Uterus (tissue), 4 donors: ENCODE measurements at places on chromosomes 6 and 20.

DNA sequence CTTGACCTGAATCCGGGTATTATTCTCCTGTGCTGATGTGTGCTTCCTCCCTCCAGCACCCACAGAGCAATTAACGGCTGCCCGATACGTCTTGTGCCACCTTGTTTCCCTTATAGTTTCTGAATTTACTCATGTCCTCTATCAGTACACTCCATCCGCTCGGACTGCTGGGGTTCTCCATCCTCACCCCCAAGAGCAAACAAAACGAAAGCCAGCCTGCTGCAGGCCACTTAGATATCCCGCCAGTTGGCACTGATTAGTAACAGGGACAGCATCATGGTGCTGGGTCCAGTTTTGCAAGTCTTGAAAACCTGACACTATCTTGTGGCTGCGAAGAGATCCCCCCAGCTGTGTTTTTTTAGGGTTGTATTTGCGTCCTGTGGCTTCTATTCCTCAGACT lies 71.8 kb downstream of the SSR1 start:
- H3K27me3 ChIP-seq: no peaks in the 10 kb centered on the region
- H3K4me3 ChIP-seq: no peak overlapping the region
- no peak for DNase-seq
- H3K27ac ChIP-seq: no peak overlapping the region

DNA sequence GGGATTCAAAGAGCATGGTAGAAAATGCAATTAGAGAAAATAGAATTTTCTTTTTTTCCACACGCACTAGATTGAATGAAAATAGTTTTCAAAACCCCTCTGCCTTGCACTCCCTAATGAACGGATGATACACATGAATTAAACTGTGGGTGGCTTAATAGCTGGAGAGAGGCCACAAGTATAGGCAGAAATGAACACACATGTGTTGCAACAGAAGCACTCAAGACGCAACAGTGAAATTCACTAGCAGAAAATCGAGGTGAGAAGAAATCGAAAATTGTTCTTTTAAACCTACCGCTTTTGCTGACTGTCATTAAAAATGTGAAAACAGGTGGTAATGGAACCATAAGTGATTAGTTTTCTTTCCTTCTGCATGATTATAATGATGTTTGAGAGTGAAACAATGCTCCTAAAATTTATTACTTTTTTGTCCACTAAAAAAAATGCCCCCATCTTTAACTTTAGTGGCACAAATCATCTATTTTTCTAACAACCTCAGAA lies 80.1 kb upstream of the SHLD1 start:
- no peaks in the 10 kb centered on the region for H3K27me3 ChIP-seq
- DNase-seq: no peak
- H3K4me1 ChIP-seq: no peaks in the 10 kb centered on the region
- no peak overlapping the region for H3K4me3 ChIP-seq

- H3K4me1 ChIP-seq: no peaks in the 10 kb centered on the region
- no peak overlapping the region for H3K4me3 ChIP-seq
- no peaks in the 10 kb centered on the region for H3K36me3 ChIP-seq
Observed at GRCh38 chr6:14344486-14344885, 226.9 kb downstream of the CD83 start.

GRCh38 chr20:63090052-63090451 lies 83.3 kb upstream of the BHLHE23 start:
- no peaks in the 10 kb centered on the region for H3K27me3 ChIP-seq
- H3K4me3 ChIP-seq: no peak overlapping the region
- no peaks in the 10 kb centered on the region for H3K4me1 ChIP-seq
- H3K27ac ChIP-seq: no peak overlapping the region
- H3K36me3 ChIP-seq: no peaks in the 10 kb centered on the region

- H3K27me3 ChIP-seq: no peaks in the 10 kb centered on the region
- no peak overlapping the region for H3K27ac ChIP-seq
- no peak overlapping the region for H3K4me3 ChIP-seq
- no peak for DNase-seq
Observed at GRCh38 chr20:14264869-14265268, 72.5 kb downstream of the FLRT3 start.

DNA sequence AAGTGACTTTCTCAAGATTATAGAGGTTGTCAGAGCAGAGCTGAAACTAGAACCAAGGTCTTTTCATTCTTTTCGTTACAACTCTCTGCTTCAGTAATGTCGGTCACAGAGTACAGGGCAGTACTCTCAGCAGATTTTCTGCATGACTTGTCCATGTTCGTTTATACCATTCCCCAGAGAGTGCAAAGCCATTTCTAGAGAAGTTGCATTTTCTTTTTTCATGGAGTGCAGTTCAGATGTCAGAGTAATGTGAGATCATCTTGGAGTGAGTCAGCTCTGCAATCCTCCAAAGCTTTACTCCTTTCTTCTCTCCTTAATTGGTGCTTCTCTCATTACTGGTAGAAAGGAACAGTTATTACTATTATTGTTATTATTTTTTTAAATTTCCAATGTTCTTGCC lies 115.6 kb upstream of the B3GAT2 start:
- H3K27me3 ChIP-seq: no peaks in the 10 kb centered on the region
- H3K4me3 ChIP-seq: no peak overlapping the region
- no peaks in the 10 kb centered on the region for H3K36me3 ChIP-seq
- no peak overlapping the region for H3K27ac ChIP-seq

GRCh38 chr6:86192123-86192522 lies 549.4 kb upstream of the SYNCRIP start:
- H3K27me3 ChIP-seq: no peaks in the 10 kb centered on the region
- no peak overlapping the region for H3K27ac ChIP-seq
- no peak overlapping the region for H3K4me3 ChIP-seq
- no peaks in the 10 kb centered on the region for H3K4me1 ChIP-seq
- DNase-seq: no peak

- H3K27ac ChIP-seq: no peak overlapping the region
- no peaks in the 10 kb centered on the region for H3K36me3 ChIP-seq
- no peaks in the 10 kb centered on the region for H3K4me1 ChIP-seq
- H3K4me3 ChIP-seq: no peak overlapping the region
Observed at GRCh38 chr6:40328386-40328985, 258.7 kb downstream of the LRFN2 start.

- H3K27ac ChIP-seq: peak overlapping the region; percentile 90
- peak overlapping the region; percentile 65 for H3K4me3 ChIP-seq
- H3K36me3 ChIP-seq: no peaks in the 10 kb centered on the region
- DNase-seq: no peak
- H3K27me3 ChIP-seq: no peaks in the 10 kb centered on the region
Observed at GRCh38 chr20:33673410-33674293, 576 bp downstream of the NECAB3 start.

GRCh38 chr6:35052694-35053565 lies 88.2 kb downstream of the TCP11 start:
- H3K27ac ChIP-seq: peak overlapping the region; percentile 25
- no peaks in the 10 kb centered on the region for H3K27me3 ChIP-seq
- H3K36me3 ChIP-seq: no peaks in the 10 kb centered on the region
- H3K4me3 ChIP-seq: no peak overlapping the region
- DNase-seq: no peak
- H3K4me1 ChIP-seq: peaks cover 8% of the 10 kb centered on the region

DNA sequence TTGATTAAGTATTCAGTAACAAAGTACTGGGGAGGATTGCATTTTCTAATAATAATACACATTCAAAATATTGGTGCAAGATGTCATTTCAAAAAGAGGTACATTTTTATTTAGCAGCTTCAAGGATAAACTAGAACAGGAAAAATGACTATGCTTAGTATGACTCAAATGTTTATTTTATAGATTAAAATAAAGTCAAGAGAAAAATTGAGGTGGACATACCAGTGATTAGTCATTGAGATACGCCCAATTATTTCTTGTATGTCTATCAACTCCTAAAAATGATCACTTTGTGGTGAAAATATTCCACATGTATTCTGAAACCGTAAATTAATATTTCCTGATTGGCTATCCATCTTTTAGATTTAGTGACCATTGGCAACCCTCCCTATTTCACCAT lies 96.7 kb downstream of the PHF3 start:
- H3K4me1 ChIP-seq: no peaks in the 10 kb centered on the region
- DNase-seq: no peak
- no peaks in the 10 kb centered on the region for H3K36me3 ChIP-seq
- no peak overlapping the region for H3K27ac ChIP-seq

DNA sequence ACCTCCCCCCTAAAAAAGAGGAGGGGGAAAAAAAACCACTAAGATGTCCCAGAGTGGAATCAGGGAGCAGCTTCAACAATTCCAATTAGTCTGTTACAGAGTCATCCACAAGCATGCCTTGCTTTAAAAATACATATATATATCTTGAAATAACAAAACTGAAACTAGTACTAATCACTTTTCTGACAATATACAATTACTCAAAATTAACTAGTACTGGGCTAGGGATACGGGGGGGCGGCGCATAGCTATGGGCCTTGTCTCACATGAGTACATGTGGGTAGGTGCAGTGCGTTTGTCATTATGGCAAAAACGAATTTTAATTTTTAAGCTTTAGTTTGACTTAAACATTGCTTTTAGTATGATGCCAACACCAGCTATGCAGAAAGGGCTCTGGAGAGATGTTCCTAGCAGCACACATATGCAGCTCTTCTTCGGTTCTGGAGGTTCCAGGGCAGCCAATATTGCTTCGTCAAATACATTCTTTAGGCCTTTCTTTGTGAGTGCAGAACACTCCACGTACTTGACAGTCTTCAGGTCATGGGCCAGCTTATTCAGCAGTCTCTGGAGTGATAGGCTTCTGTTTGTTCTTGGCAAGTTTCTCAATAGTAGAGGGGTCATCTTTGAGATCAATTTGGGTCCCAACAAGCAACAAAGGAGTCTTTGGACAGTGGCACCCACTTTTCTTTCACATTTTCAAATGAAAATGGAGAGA lies 38.8 kb downstream of the ITCH start:
- H3K4me1 ChIP-seq: no peaks in the 10 kb centered on the region
- no peak overlapping the region for H3K4me3 ChIP-seq
- no peaks in the 10 kb centered on the region for H3K36me3 ChIP-seq
- H3K27me3 ChIP-seq: no peaks in the 10 kb centered on the region

DNA sequence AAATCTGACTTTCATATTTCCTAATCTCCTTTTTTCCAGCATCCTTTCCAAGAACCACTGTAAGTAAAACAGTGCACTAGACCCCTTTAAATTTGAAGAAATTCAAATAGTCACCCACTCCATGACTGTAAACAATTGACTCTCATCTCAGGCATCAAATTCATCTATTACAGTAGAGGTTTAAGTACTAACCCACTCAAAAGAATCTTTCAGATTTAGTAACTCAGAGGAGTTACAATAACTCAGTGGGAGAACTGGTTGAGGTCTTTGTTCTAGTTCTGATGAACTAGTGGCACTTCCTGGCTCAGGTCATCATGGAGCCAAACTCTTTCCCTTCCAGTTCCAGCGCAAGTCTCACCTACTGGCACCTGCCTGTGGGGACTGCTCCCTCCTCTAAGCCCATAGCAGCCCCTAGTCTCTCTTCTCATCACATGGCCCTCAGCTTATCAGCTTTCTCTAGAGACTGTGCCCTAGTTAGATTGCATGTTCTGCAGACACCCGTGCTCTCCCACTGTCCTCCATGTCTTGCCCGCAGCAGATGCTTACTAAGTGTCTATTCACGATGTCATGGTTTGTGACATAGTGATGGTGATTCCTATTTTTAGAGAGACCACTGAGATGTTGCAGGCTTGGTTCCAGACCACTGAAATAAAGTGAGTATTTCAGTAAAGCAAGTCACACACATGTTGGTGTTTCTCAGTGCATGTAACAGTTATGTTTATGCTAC lies 196.2 kb downstream of the TBC1D7 start:
- H3K27ac ChIP-seq: no peak overlapping the region
- H3K4me3 ChIP-seq: no peak overlapping the region
- H3K4me1 ChIP-seq: no peaks in the 10 kb centered on the region
- no peaks in the 10 kb centered on the region for H3K27me3 ChIP-seq
